CD4-positive, CD25-positive, alpha-beta regulatory T cell (primary cell): ENCODE measurements at places on chromosomes 4 and X. TPM values are rescaled to one million over a fixed set of nuclear protein-coding genes. Genes with fewer than 3 reads are reported as not detected.

DNA sequence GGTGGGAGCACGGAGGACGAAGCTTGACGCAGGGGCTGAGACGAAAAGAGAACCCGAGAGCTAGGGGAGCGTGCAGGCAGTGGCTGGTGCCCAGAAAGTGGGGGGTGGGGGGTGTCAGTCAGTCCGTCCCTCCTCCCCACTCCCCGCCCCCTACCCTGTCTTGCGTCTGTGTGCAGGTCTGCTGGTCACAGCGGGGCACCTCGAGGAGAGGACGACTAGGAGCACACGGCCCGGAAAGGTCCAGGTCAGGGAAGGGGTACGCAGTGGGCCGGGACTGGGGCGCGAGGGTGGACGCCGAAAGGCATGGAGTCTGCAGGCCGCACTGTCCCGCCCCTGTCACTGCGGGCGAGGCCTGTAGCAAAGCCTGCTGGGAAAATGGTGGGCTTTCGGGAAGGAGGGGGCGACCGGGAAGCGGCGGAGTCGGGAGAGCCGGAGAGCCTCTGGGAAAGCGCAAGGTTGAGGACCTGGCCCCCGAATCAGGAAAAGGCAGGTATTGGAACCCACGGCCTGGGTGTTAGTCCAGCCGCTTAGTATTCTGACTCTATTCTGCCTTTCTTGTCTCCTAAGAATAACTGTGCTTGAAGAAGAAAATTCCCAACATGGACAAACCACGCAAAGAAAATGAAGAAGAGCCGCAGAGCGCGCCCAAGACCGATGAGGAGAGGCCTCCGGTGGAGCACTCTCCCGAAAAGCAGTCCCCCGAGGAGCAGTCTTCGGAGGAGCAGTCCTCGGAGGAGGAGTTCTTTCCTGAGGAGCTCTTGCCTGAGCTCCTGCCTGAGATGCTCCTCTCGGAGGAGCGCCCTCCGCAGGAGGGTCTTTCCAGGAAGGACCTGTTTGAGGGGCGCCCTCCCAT lies 769 bp downstream of the TCEAL1 start:
- no peak for DNase-seq

GRCh38 chr4:87399148-87399547 lies 8.2 kb upstream of the HSD17B11 start:
- no peak for DNase-seq

- DNase-seq = no peak
Observed at GRCh38 chr4:74805601-74806000, 11.3 kb upstream of the BTC start.

ZIC3 gene
- polyA plus RNA-seq = not detected

TCEANC gene
- polyA plus RNA-seq = 13.3 TPM

- no peak for DNase-seq
Observed at GRCh38 chrX:46743046-46743445, 15.9 kb downstream of the SLC9A7 start.

DNA sequence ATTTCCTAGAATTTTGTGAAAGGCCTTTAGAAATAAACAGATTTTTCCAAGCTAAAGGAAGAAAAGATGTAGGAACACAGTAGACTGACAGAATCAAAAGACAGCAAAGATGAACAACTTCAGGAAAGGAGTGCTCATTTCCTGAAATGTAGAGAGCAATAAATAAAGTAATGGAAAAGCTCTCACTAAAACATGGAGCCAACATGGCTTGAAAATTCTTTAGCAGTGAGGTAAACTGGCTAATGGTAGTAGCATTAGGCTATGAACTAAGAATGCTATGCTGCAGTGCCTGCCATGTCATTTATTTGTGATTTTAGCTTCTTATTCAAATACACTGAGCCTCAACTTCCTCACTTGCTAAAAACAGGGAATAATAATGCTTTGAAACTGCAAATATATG lies 108.7 kb downstream of the IQCM start:
- DNase-seq = no peak
